ENCODE measurements at places on chromosomes 2 and 18. TPM values are rescaled to one million over a fixed set of nuclear protein-coding genes. Genes with fewer than 3 reads are reported as not detected.

DNA sequence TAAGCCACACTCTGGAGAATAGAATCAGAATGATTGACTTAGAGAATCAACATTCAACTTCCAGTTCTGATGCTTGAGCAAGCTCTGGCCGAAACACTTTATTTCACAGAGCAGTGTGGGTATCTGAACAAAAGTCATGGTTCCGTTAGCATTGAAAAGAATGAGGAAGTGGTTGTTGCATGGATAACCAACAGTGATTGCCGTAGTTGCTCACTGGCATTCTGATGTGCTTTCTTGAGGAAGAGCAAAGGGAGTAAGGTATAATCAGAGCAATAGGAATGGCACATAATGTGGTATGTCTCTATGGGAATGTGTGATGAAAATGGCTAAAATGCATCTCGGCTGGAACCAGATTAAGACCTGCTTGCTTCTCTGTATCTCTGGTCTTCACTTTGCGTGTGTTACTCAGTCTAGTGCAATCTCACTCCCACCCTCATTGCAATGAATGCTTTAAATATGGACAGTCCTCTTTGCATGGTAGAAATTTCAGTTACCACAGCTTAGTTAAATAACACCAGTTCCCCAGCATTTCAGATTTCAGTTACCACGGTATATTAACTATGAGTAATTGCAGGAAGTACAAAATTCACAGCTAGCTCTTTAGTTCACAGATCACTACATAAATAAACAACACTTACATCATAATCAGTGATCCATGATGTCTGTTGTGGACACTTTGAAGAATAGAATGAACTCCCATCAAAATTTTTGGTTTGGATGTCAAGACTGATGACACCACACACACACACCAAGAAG lies 7.8 kb upstream of the RAB12 start:
- no peak for DNase-seq

The STARD6 gene
- not detected for total RNA-seq

- peak; percentile 88 for DNase-seq
Measured at GRCh38 chr2:231926180-231926741, at the start of gene NPPC. Gene NPPC, minus strand, starts transcription at chr2:231926396. Its CDS starts 147 bp downstream, at chr2:231926249.

DNA sequence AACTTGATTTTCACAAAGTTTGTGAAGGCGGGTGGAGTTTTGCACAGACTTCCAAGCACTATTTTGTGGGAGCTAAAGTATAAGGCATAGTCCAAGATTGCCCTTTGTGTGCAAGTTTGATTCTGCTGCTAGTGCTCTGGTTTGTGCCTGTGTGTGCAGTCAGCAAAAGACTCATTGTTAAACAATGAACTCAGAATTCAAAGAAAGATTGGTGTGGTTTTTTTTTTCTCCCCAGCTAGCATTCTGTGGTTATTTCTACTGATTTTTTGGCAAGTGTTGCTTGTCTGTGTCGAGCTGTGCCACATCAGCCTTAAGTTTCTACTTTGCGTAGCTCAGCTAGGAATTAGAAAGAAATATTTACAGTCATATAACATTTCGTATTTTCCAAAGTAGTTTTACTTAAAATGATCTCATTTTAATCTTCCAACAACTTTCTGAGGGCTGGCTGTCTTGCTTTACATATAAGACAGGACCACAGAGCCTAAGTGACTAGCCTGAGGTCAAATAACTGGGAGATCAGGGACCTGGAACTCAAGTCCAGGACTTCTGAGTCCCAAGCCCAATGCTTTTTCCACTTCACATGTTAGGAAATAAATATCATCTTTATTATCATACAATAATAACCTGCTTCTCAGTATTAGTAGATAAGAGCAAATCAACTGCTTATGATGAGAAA lies 69.8 kb downstream of the BABAM2 start:
- DNase-seq = no peak

The EFEMP1 gene
- not detected for total RNA-seq

DNA sequence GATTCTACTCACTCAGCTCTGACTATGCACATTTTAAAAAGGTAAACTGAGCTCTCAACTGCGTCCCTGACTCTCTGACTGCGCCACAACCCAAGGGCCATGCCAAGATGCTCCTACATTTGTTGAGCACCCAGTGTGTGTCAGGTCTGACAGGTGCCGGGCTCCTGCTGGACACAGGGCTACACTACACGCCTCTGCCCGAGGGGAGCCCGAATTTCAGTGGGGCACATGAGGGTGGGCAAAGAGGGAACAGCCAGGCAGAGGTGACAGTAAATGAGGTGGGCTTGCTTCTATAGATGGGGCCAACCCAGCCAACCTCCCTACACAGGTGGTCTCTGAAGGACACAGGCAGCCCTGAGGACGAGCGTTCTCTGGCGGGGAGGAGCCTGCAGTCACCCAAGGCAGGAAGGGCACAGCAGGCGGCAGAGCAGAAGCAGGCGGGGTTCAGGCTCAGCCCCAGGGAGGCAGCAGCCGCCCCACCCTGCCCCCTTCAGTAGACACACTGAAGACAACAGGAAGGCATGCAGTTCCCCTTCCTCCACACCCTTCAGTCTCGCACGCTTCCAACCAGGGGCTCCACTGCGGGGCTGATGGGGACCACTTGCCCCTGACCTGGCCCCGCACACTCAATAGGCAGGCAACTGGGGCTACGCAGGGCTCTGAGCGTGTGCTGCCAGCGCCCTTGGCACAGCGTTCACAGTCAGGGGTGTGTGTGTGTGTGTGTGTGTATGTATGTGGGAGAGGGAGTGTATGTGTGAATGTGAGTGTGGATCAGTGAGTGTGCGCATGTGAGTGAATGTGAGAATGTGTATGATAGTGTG lies 98.4 kb downstream of the UXS1 start:
- peak; percentile 74 for DNase-seq

DNA sequence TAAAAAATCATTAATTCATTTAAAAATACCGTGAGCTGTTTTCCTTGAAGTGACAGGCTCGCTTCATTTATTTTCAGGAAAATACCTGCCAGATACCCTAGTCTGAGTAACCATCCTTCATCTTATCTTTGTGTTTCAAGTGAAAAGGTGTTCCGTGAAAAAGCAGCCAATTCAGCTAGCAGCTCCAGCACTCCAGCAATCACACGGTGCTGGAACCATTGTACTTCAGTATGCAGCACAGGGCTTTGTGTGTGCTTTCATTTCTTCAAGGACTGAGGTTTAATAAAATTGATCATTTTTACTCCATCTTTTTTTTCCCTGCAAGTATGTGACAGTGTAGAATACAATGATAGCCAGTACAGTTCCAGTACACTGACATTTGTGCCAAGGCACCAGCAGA lies 39.1 kb upstream of the PGAP1 start:
- DNase-seq = no peak

The IL1A gene
- 0.20 TPM for total RNA-seq

- no peak for DNase-seq
Measured at GRCh38 chr2:239137165-239137897, 263.5 kb downstream of the HDAC4 start.

- no peak for DNase-seq
Measured at GRCh38 chr2:107436281-107436680, 390.4 kb upstream of the RGPD4 start.

- no peak for DNase-seq
Measured at GRCh38 chr2:233760043-233760442, at the start of gene UGT1A1. Gene UGT1A1, plus strand, starts transcription at chr2:233760270. Its CDS starts 18 bp downstream, at chr2:233760288.

DNA sequence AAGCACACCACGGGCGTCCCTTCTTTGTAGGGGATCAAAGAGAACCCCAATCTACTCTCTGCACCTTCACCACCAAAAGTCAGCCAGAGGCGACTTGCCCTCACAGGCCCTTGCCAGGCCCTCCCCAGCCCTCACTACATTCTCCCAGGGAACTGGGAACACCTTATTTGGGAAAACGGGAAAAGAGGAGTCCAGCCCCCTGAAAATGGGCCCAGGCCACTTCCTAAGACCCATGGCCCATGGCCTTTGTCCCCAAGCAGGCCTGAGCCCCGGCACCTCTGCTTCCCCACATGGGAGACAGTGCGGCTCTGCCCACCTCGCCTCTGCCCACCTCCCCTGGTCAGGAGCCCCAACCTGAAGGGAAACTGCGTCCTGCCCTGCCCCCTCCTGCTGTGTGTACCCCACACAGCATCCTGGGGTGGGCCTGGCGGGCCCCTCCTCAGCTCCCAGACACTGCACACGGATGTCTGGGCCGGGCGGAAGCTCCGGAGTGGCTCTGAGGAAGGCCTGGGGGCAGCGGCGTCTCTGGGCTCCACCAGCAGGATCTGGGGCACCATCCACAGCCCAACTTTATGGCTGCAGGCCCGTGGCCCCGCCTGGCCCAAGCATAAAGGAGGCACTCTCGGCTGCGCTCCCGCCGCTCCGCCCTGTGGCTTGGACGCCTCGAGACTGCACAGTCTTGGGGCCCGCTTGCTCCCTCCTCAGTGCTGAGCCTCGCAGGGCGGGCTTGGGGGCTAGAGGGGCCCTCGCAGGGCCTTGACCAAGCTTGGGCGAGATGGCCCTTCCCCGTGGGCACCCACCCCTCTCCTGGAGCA lies 70.3 kb upstream of the GPC1 start:
- no peak for DNase-seq

The LAMA1 gene
- total RNA-seq = not detected

The RIT2 gene
- total RNA-seq = not detected

The ZSWIM2 gene
- total RNA-seq = not detected

DNA sequence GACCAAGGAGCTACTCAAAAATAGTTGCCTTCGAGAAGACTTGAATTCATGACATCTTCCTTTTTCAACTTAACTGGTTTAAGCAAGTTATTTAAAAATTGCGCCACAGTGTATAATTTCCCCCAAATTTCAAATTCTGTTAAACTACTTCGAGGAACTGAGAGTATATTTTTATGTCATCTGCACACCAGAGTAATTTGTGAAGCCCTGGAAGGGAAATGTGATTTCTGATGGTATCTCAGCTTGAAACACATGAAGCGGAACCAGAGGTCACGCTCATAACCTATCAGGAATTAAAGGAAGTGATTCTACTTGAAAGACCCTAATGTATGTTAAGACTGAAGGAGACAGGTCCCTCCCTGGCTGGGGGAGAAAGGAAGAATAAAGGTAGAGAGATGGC lies 33.9 kb upstream of the DARS1 start:
- no peak for DNase-seq

DNA sequence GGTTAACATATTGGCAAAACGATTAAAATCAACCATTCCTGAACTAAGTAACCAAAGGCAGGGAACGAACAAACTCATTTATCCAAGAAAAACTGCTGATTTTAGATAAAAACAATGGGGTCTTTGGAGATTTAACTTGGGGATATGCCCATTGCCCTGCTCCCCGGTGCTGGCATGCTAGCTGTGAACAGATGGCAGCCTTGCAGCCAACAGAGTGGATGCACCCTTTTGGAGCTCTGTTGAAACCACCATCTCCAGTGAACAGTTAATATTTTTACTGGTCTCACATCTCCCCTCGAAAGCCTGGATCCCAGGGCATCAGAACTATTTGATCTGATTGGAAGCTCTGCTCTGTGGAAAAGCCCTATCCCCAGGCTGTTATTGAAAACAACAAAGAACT lies 303.1 kb downstream of the TGIF1 start:
- no peak for DNase-seq

- DNase-seq = no peak
Measured at GRCh38 chr2:188937228-188938220, 36.6 kb upstream of the COL3A1 start.

DNA sequence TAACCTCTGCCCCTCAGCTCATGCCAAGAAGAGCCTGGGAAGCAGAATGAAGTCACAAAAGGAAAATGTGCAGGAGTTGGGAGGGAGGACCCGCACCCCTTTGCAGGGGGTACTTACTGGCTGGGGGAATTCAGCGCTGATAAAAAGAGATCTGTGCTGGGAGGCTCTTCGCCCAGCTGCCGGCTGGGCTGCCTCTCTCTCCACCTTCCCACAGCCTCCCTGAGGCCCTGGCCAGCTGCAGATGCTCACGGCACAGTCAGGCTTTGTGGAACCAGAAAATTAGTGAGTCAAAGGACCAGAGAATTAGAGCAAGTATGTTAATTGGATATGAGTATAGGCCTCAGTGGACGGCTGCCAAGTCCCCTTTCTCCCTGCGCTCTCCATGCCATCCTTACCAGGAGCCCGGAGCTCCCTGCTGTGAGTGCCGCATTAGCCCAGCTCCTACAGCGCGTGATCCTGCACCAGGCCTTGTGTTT lies 181.7 kb upstream of the SH3BP4 start:
- no peak for DNase-seq

The ANO7 gene
- total RNA-seq = 3.6 TPM

DNA sequence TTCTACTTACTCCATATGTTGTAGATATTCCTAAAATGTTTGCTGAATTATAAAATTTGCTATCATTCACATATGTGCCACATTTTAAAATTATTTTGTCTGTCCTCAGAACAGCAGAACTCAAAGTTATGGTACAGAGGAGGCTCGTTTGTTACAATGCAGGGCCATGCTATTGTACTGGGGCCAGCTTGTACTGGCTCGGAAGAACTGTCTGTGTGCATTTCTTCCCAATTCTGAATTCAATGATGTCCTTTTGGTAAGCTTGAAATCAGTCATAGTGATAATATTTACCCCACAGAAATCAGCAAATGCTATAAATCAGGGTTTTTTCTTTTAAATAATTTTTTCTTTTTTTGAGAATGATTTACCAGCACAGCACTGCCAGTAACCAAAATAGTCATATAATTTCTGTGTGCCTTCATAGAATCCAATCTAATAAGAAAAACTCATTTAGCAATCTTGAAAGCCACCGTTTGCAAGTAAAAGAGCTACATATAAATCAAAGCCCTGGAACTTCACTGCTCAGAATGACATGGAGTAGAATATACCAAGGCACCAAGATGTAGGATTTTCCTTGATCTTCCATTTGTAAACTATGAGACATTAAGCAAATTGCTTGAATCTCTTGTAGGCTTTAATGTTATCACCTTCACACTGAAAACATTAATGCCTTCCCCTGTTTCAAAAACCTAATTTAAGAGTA lies 90.7 kb upstream of the EPHA4 start:
- DNase-seq = no peak

GRCh38 chr2:144935736-144936135 lies 415.8 kb upstream of the ZEB2 start:
- no peak for DNase-seq

DNA sequence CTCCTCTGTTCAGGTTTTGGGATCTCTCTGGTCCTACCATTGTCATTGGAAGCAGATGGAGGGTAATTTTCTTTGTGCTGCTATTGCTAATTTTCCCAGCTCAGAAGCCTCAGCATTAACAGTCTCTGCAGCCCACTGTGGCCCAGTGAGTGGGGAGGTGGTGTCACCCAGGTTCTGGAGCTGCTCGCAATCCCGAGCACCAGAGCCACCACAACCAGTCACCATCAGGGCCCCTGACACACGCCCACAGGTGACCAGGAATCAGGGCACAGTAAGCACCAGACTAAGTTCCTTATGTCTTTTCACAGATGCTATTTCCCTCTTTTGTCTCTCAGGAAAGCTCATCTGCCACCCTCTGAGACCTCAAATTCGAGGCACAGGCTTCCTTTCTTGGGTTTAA lies 87.9 kb downstream of the SEPTIN10 start:
- DNase-seq = no peak

The LONRF2 gene
- total RNA-seq = not detected

DNA sequence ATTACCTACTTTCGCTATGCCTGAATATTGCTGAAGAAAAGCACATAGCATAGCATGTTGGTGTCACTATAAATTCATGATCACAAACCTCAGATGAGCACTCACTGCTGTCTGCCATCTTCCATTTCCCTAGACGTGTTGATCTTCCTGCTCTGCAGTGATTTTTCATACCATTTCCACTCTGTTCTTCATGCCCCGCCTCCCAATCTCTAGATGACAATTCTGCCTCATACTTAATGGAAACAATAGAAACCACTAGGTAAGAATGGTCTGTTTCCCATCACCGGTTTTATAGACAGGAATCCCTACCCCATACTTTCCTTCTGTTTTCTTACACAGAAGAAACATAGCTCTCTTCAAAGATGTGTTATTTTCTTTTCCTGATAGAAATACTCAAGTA lies 63.8 kb downstream of the PIK3C3 start:
- DNase-seq = no peak
